ENCODE measurements at places on chromosomes 5 and 9.
A peak's percentile ranks its signal among the peaks of the same experiment; 100 is the strongest.

- DNase-seq = no peak
Observed at GRCh38 chr9:71490810-71491209, 277.5 kb downstream of the CEMIP2 start.

- DNase-seq = no peak
Observed at GRCh38 chr9:88628114-88628513, 93.1 kb downstream of the NXNL2 start.

- no peak for DNase-seq
Observed at GRCh38 chr9:35414889-35415288, 75.0 kb upstream of the RUSC2 start.

- DNase-seq = no peak
Observed at GRCh38 chr9:60545878-60546385, 368.3 kb upstream of the SPATA31A5 start.

GRCh38 chr5:159921721-159922120, 5.4 kb downstream of the ADRA1B start:
- DNase-seq = no peak

DNA sequence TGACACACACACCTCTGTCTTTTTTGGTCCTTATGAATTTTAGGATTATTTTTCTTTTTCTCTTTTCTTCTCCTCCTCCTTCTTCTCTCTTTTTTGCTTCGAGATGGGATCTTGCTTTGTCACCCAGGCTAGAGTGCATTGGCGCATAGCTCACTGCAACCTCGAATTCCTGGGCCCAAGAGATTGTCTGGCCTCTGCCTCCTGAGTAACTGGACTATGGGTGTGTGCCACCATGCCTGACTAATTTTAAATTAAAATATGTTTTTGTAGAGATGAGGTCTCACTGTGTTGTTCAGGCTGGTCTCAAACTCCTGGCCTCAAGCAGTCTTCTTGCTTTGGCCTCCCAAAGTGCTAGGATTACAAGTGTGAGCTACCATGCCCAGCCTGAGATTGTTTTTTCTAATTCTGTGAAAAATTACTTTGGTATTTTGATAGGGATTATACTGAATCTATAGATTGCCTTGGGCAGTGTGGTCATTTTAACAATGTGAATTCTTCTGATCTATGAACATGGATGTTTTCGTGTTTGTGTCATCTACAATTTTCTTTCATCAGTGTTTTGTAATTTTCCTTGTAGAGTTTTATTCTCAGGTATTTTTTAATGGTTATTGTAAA, 7.7 kb downstream of the AHRR start:
- no peak for DNase-seq

- no peak for DNase-seq
Observed at GRCh38 chr5:155087036-155087435, 73.5 kb downstream of the KIF4B start.

DNA sequence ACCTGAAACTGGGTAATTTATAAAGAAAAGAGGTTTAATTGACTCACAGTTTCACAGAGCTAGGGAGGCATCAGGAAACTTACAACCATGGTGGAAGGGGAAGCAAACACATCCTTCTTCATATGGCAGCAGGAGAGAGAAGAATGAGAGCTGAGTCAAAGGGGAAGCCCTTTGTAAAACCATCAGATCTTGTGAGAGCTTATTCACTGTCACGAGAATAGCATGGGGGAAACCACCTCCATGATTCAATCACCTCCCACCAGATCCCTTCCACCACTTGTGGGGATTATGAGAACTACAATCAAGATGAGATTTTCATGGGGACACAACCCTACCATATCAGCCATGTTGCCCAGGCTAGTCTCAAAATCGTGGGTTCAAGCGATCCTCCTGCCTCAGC, 143.4 kb downstream of the FGF18 start:
- peak; percentile 80 for DNase-seq

- DNase-seq = no peak
Observed at GRCh38 chr5:34485768-34486030, 170.4 kb upstream of the RAI14 start.

- DNase-seq = no peak
Observed at GRCh38 chr5:109775130-109775529, 85.4 kb downstream of the MAN2A1 start.

Data from inflammatory macrophage treated with lipopolysaccharide for 1 hour (primary cell).